ENCODE measurements at places on chromosomes 12 and 14.

- DNase-seq, result no peak
Observed at GRCh38 chr14:76134231-76134630, 17.5 kb upstream of the GPATCH2L start.

GRCh38 chr12:49885118-49885517, 18.6 kb downstream of the FAIM2 start:
- no peak for DNase-seq

DNA sequence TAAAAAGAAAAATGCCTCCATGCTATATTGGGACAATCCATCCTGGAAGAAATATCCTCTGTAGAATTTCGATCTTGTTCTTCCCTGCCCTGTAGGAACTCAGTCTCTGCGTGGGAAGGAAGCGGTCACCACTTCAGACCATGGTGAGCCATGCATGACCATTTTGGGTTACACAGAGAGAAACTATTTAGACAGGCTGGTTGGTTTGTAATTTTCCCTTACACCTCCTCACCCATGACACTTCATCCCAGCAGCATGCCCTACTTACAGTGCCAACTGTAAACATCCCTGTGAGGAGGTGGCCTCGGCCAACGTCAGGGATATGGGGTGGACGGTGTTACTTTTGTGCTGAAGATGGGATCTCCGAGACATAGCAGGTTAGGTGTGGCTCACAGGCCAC, 121.4 kb downstream of the SMOC1 start:
- DNase-seq, result no peak

DNA sequence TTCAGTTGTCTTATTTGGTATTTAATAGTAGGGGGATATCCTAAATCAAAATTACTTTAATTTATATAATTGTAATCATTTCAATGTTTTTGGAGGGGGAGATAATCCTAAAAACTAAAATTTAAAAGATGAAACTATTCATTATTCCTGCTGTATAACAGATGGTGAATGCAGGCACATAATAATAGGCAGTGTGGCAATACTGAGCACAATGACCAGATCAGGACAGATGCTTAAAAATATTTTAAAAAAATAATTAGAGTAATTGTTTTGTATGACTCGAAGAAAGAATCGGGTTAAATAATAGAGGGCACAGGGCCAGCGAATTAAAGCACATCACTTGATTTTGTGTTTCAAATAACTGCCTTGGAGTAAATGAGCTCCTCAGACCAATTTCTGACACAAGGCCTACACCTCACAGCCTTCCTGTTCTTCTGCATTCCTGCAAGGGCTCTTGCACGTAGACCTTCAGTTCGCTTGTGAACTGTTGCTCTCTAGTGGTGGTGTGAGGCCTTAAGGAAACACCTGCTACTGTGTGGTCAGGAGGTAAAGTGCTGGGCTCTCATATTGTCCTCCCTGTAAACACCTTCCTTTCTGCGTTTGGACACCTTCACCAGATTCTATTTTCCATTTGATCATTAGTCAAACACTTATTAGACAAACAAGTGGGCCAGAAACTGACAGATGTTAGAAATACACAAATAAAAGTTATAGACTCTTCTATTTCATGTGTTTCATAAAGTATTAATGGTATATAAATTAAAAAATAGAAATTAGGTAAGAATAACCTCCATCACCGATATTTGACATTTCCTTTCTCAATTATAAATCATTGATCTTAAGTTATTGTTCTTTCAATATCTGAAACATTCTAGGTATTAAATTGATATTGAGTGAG, 29.3 kb upstream of the KLRF1 start:
- DNase-seq, result no peak

GRCh38 chr12:97745406-97746101, 282.9 kb downstream of the RMST start:
- no peak for DNase-seq

- no peak for DNase-seq
Observed at GRCh38 chr14:24892497-24893051, 157.4 kb downstream of the STXBP6 start.

- DNase-seq, result no peak
Observed at GRCh38 chr14:55845963-55846825, 266.2 kb downstream of the KTN1 start.

GRCh38 chr12:112216223-112216622, 90.9 kb downstream of the TRAFD1 start:
- no peak for DNase-seq

GRCh38 chr14:69401841-69402240, 3.3 kb downstream of the SLC39A9 start:
- DNase-seq, result no peak

All from NCI-H524 (cell line).